AG09309 (cell line): ENCODE measurements at places on chromosomes 2 and 18.

DNA sequence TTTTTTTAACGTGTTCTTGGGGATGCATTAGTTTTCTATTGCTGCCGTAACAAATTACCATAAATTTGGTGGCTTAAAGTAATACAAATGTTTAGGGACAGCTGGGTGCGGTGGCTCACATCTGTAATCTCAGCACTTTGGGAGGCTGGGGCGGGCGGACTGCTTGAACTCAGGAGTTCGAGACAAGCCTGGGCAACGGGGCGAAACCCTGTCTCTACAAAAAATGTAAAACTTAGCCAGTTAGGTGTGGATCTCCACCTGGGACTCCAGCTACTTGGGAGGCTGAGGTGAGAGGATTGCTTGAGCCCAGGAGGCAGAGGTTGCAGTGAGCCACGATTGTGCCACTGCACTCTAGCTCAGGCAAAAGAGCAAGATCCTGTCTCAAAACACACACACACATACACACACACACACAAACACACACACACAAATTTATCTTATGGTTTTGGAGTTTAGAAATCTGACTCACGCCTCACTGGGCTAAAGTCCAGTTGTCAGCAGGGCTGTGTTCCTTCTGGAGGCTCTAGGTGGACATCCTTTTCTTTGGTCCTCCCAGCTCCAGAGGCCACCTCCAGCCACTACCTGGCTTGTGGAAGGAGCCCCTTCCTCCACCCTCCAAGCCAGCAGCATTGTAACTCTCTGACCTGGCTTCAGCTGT is 76.1 kb downstream of the SEPTIN10 start:
- DNase-seq, result no peak

- no peak for DNase-seq
Observed at GRCh38 chr2:105287692-105288091, 41.8 kb downstream of the TGFBRAP1 start.

- DNase-seq, result no peak
Observed at GRCh38 chr2:179304424-179304823, 39.8 kb upstream of the SESTD1 start.

DNA sequence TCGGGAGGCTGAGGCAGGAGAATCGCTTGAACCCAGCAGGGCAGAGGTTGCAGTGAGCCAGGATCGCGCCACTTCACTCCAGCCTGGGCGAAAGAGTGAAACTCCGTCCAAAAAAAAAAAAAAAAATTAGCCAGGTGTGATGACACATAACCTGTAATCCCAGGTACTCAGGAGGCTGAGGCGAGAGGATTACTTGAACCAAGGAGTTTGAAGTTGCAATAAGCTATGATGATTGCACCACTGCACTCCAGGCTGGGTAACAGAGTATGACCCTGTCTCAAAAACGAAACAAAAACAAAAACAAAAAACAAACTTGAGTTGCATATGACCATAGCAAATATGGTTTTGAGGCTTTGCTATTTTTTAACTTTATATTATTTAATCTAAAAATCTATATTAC is 25.8 kb downstream of the SANBR start:
- no peak for DNase-seq

DNA sequence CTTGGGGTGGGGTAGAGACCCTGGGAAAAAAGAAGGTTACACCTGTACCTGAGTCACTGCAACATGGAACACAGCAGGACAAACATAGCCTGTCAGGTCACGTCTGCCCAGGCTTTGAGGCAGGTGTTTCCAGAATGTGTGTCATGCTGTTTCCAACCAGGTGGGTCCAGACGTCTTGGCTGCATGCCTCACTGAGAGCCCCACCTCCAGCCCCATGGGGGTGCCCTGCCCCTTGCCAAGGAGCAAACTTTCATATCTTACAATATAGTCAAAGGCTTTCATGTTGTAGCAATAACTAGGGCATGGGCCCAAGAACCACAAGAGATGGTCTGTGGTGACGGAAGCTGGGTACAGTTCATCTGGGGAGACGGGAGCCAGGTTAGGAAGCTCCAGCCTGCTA is 499.7 kb downstream of the BCL11A start:
- DNase-seq, result no peak

DNA sequence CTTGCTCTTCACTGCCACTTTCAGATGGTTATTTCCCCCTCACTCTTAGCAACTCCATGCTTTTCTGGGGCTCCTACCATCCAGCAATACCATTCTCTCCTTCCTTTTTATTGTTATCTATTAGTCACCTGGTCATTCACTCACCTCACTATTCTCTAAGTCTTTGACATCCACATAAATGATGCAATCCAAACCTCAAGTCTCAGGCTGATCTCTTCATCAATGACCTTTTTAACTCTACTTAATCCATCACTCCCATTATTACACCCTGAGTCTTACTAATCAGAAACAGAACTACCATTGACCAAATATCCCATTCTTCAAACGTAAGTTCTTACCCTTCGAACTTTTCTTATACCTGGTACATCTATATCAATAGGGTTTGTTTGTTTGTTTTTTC is 79.7 kb downstream of the ITSN2 start:
- DNase-seq, result no peak

DNA sequence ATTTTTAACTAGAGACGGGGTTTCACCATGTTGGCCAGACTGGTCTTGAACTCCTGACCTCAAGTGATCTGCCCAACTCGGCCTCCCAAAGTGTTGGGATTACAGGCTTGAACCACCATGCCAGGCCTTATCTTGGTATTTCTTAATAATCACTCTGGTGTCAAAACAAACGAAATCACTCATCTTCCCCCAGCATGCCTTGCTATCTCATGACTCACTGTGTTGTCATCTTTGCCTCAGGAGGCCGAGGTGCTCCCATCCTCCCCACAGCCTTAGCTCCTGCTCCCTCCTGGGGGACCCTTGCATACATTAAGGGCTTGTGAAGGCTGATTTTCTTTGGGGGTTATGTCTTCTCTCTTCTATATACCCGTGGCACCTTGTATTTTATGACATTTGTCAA is 250.1 kb upstream of the DPP10 start:
- DNase-seq, result no peak

- DNase-seq, result no peak
Observed at GRCh38 chr2:73993778-73994177, 9.1 kb downstream of the TET3 start.

DNA sequence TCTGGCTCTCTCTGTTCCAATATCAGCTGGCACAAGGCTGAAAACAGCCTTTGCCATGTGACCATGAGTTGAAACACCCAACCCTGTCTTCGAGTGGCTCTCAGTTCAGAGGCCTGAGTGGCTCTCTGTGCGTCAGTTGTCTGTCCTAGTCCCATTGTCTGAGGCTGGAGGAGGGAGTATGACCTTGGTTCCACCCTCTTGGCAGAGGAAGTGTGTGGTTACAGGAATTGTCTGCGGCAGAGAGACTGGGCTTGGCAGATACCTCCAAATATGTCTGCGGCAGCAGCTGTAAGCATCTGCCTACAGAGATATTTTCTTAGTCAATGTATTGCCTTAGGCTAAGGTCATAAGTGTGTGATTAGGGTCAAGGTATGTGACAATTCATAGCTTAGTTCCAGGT is 32.6 kb downstream of the CNGA3 start:
- DNase-seq, result no peak

DNA sequence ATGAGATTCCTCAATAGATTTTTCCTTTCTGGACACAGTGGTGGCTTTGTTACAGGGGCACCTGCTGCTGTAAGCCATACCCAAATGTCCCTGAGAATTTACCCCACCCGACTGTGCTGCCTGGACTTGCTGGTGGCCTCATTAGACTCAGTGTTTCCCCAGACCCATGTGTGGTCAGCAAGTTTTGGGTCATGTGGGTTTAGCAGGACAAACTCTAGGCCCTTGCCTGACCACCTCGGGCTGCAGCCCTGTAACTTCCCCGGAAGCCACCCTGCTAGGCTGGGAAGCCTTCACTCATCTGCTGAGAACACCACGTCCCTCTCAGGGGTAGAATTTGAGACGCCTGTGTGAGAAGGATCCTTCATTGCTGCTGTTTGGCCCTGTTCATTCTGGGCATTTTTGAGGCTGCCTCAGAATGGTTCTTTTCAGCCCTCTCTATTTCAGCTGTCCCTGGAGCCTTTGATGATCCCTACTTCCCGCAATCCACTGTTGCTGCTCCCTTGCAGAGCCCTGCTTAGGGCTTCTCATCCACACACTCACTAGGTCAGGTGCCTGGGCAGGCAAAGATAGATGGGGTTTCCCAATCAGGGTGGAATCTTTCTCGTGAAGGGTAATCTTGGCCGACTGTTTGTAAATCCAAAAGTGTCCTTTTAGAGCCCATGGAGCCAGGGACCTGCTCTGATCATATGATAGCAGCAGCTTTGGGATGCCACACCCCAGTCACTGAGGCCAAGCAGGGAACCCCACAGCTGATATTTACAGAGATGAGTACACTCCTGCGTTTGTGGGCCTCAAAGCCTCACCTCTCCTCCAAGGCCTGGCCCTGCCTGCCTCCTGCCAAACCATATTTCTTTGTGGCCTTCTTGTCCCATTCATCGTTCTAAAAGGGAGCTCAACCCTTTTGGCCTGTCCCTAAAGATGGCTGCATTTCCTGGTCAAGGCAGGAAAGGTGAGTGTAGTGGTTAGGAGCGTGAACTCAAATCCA is 6.7 kb downstream of the EHD3 start:
- DNase-seq, result no peak

- DNase-seq, result no peak
Observed at GRCh38 chr18:8726963-8727705, 21.8 kb downstream of the MTCL1 start.

DNA sequence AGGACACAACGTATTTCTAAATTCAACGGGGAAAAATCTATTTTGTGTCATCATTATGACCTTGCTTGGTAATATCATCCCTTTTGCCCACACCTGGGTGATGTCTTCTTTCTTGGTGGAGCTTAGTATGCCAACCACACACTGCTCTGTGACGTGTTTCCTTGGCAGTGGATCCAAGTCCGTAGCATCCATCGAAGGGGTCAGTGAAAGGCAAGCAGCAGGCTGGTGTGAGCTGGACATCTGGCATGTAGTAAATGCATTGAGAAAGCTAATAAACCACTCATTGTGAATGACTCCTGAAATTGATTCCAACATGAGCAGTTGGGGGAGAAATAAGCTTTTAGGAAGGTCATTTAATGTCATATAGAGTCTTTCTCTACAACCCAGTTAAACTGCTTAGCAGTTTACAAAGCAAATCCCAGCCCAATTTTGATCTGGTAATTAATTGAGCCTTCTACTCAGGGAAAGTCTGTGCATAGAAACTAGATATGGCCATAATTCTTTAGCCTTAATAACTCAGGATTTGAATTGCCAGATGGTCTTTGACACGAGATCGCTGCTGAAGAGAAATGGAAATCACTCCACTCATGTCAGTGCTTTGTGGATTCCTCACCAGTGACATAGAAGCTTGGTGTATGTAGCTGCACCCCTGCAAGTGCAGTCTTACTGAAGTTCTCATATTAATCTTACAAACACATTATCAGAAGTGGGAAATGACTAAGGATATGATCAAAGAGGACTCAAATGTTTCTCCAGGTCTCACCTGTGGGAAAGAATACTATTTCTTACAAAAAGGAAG is 494.8 kb downstream of the CMPK2 start:
- no peak for DNase-seq

DNA sequence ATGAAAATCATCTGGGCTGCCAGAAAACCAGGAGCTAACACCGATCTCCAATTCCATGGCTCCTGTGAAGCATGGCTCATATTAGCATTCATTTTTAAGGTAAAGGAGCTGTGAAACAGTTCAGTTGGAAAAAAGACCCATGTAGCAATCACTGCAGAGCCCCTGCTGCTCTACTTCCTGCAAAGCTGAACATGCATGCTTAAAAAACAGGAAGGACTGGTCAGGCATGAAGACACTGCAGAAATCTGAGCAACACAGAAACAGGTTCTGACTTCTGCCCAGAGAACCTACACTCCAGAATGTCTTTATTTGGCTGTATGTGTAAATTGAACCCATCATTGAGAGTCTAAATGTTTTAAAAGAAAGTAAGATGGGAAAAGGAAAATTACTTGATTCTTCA is 950.6 kb downstream of the DCDC2C start:
- no peak for DNase-seq

GRCh38 chr18:35345460-35345921 is 1.3 kb upstream of the ZNF24 start:
- DNase-seq, result no peak

- DNase-seq, result no peak
Observed at GRCh38 chr2:120220756-120221155, 2.4 kb downstream of the TMEM185B start.

- no peak for DNase-seq
Observed at GRCh38 chr2:44351088-44351487, 10.2 kb downstream of the PREPL start.

- DNase-seq, result no peak
Observed at GRCh38 chr2:83015900-83016299, 1443.2 kb downstream of the SUCLG1 start.

- no peak for DNase-seq
Observed at GRCh38 chr2:207251573-207252192, 85.9 kb upstream of the KLF7 start.

- no peak for DNase-seq
Observed at GRCh38 chr2:5782103-5782502, 89.9 kb downstream of the SOX11 start.

- DNase-seq, result no peak
Observed at GRCh38 chr18:36255072-36255698, 42.3 kb upstream of the FHOD3 start.

DNA sequence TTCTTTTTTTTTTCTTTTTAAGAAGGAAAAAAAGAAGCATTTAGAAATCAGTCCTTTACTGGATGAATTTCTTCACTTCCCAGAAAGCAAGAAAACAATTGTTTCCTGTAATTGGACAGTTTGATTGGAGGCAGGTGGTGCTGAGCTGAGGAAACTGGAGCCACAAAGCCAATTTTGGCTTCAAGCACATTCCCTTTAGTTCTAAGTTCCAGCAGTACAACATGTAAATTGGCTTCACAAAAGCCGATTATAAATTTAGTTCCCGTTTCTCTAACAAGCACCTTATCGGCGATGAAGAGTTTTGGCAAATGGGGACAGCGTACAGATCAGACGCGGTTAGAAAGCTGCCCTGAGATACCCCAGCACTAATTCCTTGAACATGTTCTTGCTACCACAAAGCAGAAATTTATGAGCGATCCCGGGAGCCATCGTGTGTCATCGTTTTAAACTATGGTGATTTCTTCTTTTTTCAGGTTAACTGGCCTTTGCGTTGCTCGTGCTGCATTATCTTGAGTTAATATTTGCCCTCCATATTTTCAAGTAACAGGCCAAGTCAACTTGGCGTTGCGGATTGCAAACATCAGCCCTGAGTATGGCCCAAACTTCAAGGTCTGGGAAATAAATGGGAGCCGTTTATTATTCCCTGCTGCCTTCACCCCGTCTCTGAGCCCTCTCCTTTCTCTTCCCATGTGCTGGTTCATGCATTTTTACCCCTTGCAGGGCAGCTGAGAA is 190.4 kb upstream of the ID2 start:
- no peak for DNase-seq
